Esophagus muscularis mucosa (tissue), 4 donors: ENCODE measurements at places on chromosomes 2 and 18. TPM values are rescaled to one million over a fixed set of nuclear protein-coding genes. Genes with fewer than 3 reads are reported as not detected.

Gene SEPTIN10
- 203 TPM for total RNA-seq

Gene CCDC93
- total RNA-seq = 17.0 TPM

Gene EGR4
- not detected for total RNA-seq

Gene CCDC141
- total RNA-seq = 4.6 TPM

DNA sequence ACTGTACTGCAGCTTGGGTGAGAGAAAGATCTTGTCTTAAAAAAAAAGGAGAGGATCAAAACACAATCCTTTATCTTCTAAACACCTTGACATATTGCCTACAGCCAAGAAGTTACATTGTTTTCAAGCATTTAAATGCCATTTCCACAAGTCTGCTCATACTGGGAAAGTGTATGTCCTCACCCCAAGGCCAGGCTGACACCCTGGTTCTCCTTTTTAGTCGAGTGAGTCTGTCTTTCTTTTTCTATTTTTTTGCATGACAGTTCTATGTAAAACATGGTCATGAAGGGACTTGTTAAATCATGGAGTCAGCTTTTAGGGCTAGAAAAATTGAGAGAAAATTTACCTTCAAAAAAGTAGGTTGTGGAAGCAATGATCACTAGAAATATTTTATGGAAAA is 233.3 kb downstream of the FAM210A start:
- no peaks in the 10 kb centered on the region for H3K4me1 ChIP-seq
- no peak overlapping the region for H3K4me3 ChIP-seq
- H3K27ac ChIP-seq = no peak overlapping the region
- peaks cover 12% of the 10 kb centered on the region for H3K36me3 ChIP-seq

GRCh38 chr2:35378791-35379190 is 976.8 kb upstream of the CRIM1 start:
- H3K4me3 ChIP-seq = no peak overlapping the region
- no peak for DNase-seq
- H3K36me3 ChIP-seq = no peaks in the 10 kb centered on the region
- no peaks in the 10 kb centered on the region for H3K4me1 ChIP-seq
- H3K27ac ChIP-seq = no peak overlapping the region
- H3K27me3 ChIP-seq = no peaks in the 10 kb centered on the region

DNA sequence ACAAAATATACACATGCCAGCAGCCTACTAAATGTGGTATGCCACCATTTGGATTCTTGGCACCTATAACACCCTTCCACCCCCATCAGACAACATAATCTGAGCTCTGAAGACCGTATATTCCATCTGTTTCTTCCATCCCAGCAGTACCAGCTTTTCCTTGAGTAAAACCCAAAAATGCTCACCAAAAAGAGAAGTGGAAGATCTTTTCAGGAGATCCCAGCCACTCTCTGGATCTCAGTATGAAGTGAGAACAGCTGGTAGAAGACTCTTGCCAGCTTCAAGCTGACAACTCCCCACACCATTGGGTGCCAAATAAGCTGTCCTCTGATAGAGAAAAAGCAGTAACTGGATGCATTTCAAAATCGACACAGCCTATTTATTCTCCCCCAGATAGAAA is 22.6 kb downstream of the REG1B start:
- no peaks in the 10 kb centered on the region for H3K36me3 ChIP-seq
- DNase-seq = no peak
- H3K4me3 ChIP-seq = no peak overlapping the region

DNA sequence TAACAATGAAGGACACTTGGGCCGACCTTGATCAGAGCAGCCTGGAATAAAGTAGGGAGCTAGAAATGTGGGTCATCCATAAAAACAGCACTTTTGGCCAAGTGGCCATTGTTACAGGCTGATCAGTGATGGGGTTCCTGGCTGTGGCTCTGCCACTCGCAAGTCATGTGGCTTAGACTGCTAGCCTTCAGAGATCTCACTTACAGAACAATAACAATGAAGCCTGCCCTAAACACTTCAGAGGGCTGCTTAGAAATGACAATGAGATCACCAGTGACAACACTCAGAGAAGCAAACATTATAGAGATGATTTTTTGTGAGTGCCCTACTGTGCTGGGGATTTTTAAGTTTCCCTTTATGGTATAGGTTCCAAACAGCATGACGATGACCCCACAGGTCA is 107.9 kb upstream of the LMAN1 start:
- DNase-seq = no peak
- no peak overlapping the region for H3K4me3 ChIP-seq
- peaks cover 7% of the 10 kb centered on the region for H3K4me1 ChIP-seq
- no peak overlapping the region for H3K27ac ChIP-seq
- no peaks in the 10 kb centered on the region for H3K27me3 ChIP-seq
- no peaks in the 10 kb centered on the region for H3K36me3 ChIP-seq

DNA sequence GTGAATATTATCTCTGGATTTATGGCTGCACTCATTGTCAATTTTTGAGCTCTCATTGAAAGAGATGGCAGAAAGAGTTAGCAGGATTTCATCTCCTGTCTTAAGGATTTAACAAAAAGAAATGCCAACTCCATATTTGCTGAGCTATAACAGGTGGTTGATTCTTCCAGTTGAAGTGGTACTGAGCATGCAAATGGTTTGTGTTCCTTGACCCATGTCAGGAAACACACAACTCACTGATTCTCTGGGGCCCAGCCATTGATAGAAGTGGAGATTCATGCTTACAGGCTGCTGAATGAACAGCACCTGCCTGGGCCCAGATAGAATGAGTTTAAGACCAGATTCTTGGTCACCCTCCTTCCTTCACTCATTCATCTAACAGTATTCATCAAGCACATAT is 128.8 kb downstream of the CERS6 start:
- H3K4me1 ChIP-seq = peaks cover 27% of the 10 kb centered on the region
- H3K27me3 ChIP-seq = no peaks in the 10 kb centered on the region
- no peak for DNase-seq
- no peak overlapping the region for H3K4me3 ChIP-seq
- H3K36me3 ChIP-seq = no peaks in the 10 kb centered on the region
- H3K27ac ChIP-seq = no peak overlapping the region
